ENCODE measurements at places on chromosomes 3 and 15.

GRCh38 chr3:179653096-179653797 is 407 bp downstream of the USP13 start:
- peak; percentile 63 for DNase-seq

DNA sequence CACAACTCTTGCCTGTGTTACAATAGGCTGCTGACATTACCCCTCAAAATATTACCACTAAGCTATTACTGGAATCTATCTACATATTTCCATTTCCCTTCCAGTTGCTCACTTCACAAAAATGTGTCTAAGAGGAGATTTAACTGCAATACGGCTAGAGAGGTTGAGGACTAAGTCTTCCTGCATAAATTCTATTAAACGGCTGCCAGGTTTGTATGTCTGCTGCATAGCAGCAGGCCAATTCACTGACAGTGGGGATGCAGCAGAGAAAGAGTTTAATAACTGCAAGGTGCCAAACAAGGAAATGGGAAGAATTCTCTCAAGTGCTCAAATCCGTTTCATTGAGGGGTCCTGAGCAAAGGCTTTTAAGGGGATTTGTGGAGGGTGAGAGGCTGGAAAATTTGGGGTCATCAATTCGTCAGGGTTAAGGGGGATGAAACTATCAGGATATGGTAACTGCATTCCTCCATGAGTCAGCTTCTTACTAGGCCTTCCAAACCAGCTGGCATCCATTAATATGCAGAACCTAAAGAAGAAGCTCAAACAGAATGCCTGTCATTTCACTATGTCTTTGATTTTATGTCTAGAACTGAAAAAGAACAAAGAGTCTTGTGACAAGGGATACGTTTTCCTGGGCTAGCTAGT is 675.6 kb downstream of the TBL1XR1 start:
- peak; percentile 12 for DNase-seq

GRCh38 chr15:90872486-90873184 is 4.2 kb downstream of the FURIN start:
- no peak for DNase-seq

GRCh38 chr3:30578479-30578878 is 27.9 kb upstream of the TGFBR2 start:
- DNase-seq: no peak

DNA sequence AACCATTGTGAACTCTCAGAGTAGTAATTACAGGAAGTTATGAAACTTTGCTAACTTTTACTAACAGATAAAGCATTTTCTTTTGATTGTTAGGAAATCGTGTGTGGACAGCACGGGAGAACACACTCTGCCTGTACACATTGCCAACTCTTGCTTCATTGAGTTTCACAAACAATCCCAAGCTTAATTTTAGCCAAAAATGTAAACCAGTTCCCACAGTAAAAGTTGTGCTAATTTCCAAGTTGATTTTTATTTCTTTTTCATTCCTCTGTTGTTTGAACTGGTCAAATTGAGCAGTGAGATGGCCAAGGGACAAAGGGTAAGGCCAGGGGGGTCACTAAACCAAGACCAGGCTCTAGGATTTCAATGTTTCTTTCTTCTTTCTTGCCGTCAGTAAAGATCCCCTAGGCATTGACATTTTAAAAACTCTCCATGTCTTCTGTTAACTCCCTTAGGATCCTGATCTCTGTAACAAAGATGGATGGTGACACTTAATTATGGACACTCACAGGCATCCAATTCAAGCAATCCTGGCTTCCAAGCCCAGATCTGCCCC is 414.9 kb downstream of the RBMS3 start:
- DNase-seq: no peak

DNA sequence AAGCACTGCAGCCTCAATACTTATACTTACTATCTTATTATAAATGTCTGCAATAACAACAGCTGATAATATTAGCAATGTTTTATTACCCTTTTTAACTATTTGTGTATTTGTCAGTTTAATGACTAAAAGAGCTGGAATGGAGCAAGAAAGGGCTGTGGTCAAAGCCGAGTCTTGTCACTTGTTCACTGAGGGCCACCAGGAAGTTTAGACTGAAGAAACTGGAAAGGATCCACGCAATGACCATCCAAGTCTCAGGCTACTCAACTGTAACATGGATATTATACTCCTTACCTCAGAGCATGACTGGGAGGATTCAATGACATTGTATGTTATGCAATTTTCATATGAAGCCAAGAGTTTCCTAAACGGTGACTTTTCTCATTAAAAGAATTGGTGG is 90.4 kb downstream of the TJP1 start:
- no peak for DNase-seq

DNA sequence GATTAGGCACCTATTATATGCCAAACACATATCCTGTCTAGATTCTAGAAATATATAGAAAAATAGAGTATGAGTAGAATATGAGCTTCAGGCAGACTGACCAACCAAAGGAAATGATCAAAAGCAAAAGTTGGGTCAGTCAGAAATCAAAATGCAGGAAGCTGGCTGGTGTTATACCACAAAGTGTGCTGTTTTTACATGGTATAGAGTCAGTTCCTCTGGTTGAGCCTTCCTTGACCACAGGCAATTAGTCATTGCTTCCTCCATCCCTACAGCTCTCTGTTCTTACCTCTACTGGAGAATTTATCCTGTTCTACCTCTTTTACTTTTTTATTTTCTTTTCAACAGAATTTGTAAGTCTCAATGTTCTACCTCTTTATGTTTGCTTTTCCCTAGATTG is 149.8 kb downstream of the TMCO5A start:
- DNase-seq: no peak

GRCh38 chr15:38263996-38264395 is 11.4 kb downstream of the SPRED1 start:
- DNase-seq: no peak

DNA sequence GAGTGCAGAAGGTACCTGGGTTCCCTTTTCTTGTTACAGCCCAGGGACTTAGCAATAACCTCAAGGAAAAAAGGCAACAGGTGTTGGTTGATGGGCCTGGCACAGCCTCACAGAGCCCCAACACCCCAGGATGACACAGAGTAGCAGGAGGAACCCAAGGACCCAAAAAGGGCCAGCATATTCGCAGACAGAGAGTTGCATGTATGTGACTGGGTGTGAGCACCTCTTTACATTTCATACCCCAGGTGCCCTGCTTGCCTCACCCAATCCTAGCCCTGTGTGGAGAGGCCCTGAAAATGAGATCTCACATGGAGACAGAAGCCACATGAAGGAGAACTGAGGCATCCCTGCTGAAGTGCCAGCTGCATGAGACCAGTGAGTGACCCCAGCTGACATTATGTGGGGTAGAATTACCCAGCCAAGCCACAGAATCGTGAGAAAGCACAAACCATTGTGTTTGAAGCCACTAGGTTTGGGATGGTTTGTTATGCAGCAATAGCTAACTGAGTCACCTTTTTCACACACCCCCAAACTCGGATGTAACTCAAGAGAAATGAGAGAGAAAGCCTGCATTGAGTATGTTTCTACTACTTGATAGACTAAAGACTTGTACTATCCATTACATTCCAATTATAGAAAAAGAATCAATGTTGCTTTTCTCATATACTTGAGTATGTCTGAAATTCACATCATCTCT is 26.2 kb upstream of the HHATL start:
- no peak for DNase-seq

DNA sequence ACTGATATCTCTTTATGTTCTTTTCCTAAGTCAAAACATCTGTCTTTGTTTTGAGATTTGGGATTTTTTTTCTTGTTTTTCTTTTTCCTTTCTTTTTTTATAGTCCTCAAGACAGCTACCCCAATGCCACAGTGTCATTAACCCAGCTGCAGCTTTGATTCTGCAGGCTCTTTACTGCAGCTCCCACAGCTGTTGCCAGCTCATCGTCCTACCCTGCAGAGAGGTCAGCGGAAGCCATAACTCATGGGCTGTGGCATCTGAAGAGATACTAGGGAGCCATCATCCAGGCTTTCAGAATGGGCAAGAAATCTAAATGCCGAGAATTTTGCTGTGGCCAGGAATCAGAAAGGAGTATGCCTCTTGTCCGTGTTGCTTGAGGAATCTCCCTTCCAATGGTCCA is 44.3 kb upstream of the SLC24A5 start:
- DNase-seq: no peak

DNA sequence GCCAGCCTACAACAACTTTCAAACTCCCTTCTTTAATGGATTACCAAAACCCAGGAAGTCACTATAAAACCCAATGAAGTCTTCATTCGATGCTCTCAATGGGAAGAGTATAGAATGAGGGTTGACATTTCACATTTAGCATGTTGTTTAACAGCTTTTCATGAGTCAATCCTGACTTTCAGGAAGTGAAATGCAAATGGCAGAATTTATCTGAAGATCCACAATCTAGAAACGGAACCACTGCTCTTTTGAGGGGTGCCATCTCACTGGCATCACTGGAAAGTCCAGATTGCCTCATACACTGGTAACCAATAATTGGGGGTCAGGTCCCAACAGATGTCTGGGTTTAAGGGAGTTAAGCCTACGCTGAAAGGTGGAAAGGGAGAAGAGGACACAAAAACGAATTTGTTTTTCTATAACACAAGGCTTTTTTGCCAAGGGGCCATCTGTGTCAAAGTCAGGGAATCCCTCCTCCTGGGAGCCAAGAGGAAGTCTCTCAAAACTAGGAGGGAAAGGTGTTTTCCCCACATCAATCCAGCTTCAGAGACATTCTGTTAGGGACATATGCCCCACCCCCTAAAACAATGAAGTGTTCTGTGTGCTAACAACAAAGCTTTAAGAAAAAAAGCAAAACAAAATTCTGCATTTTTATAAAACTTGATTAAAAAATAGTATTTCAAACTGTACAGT is 12.0 kb upstream of the ATP1B3 start:
- no peak for DNase-seq

GRCh38 chr3:98791341-98792325 is 28.5 kb downstream of the ST3GAL6 start:
- DNase-seq: no peak

GRCh38 chr3:180855364-180855763 is 57.1 kb upstream of the FXR1 start:
- DNase-seq: peak; percentile 44

DNA sequence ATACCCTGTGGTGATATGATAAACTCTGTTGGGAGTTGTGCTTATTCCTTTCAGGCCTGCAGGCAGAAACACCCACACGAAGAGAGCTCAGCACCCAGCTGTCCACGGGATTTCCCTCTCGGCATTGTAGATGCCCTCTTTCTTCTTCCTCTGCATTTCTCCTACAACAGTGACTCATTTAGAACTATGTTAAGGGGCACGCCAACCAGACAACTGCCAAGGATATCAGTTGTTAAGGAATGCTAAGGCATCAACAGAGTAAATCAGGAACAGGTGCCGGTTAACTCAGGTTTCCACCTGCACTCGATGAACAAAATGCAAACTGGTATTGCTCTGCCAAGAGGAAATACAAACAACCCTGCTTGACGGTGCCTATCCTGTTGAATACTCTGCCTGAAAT is 270.0 kb upstream of the PEX5L start:
- no peak for DNase-seq

DNA sequence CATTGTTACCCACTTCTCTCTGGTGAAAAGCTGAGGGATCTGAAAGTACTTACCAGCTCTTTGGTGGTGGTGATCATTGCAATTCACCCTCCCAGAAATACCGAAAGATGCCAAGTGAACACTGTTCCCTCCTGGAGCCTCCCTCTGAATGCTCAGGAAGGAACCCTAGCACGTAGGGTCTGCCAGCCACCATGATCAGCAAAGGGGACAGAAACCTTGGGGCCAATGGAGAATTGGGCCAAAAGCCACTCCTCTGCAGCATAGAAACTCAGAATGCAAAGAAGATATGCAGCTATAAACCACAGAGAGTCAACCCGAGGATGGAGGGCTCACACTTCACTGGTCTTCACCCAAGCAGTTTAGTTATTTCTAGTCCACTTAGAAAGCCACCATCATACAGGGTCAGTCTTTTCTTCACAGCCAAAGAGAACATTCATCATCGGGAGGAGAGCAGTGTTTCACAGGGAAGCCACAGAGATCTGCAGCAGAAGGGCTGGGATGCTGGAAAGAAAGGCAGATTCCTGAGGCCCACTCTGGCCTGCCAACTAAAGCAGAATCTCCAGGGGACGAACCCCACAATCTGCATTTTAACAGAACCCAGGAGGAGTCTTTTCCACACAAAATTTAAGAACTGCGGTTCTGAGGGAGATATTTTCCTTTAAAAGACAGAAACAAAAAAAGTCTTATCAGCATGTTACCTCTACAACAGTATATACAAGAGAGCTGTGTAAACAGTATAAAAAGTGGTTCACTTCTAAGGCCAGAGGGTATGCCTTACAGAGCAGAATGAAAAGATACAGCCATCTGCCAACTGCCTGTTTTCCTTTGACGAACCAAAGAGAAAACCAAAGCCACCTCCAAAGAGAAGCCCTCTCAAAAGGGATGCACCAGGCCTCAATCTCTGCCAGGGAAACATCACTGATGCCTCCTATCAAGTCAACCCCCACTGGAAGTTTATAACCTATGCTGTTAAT is 11.3 kb downstream of the TBC1D2B start:
- DNase-seq: no peak

DNA sequence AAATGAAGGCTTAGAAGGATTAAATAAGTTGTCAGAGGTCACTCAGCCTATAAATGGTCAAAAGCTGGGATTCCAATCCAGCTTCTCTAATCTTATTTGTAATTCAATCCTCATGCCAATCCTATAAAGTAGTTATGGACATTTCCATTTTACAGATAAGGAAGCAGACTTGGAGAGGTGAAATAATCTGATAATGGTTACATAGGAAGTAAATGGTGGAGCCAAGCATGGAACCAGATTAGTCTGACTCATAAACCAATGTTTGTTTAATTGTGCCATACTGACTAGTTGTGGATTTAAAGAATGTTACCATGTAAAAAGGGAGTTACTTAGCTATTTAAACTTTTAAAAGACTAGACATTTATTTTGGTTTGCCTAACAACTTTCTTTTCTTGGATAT is 59.7 kb downstream of the KCNAB1 start:
- no peak for DNase-seq

- DNase-seq: no peak
Measured at GRCh38 chr3:188046561-188047211, 107.3 kb upstream of the LPP start.

- no peak for DNase-seq
Measured at GRCh38 chr3:185537369-185537970, 14.9 kb downstream of the LIPH start.

- DNase-seq: no peak
Measured at GRCh38 chr3:161197855-161198850, 23.0 kb upstream of the NMD3 start.

DNA sequence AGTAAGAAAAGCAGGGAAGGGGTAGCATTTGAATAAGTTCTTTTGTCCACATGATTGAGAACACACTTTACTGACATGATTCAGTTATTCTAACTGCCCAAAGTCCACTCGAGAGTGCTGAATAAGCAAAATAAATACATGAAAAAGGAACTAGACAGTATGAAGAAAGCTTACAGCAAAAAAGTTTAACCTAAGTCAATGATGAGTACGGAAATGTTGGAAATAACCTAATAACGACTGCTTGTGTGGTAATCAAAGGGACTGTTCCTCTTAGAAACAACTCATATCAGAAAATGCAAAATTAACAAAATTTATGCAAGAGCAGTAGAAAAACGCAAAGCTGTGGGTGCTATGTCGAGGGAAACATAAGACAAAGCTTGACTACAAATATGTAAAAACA is 36.6 kb downstream of the DMXL2 start:
- DNase-seq: no peak
